ENCODE measurements at places on chromosomes 5 and 9. TPM values are rescaled to one million over a fixed set of nuclear protein-coding genes. Genes with fewer than 3 reads are reported as not detected.

GRCh38 chr9:116644091-116644688 is 42.9 kb upstream of the TRIM32 start:
- DNase-seq = no peak

- DNase-seq = peak; percentile 41
Observed at GRCh38 chr9:127180457-127181314, 58.3 kb upstream of the ANGPTL2 start.

DNA sequence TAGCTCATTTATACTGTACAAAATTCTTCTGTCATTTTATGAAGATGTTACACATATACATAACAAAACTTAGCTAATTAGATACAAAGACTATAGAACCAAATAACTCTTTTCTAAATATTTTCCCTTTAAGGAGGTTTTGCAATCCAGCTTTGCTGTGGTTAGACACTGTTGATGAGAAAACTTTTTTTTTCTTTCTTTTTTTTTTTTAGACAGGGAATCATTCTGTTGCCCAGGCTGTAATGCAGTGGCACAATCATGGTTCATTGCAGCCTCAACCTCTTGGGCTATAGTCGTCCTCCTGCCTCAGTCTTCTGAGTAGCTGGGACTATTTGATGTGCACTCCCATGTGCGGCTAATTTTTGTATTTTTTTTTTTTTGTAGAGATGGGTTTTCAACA is 38.5 kb upstream of the CDKN2B start:
- DNase-seq = no peak

GRCh38 chr9:17744786-17745185 is 165.9 kb downstream of the SH3GL2 start:
- DNase-seq = no peak

DNA sequence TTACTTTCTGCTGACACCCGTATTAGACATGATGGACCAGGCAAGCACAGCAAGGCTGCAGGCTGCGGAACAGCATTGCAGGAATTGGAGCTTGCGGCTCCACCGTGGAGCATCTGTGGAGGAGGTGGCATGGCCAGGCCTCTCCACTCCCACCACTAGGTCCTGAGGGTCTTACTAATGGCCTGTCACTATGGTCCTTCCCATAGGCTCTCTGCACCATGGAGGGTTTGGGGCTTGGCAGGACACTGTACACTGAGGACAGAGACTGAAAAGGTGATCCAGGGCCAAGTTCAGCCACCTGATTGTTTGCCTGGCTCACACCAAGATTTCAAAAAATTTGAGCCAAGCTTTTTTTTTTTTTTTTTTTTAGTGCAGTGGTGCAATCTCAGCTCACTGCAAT is 14.3 kb upstream of the ZBTB43 start:
- DNase-seq = no peak

DNA sequence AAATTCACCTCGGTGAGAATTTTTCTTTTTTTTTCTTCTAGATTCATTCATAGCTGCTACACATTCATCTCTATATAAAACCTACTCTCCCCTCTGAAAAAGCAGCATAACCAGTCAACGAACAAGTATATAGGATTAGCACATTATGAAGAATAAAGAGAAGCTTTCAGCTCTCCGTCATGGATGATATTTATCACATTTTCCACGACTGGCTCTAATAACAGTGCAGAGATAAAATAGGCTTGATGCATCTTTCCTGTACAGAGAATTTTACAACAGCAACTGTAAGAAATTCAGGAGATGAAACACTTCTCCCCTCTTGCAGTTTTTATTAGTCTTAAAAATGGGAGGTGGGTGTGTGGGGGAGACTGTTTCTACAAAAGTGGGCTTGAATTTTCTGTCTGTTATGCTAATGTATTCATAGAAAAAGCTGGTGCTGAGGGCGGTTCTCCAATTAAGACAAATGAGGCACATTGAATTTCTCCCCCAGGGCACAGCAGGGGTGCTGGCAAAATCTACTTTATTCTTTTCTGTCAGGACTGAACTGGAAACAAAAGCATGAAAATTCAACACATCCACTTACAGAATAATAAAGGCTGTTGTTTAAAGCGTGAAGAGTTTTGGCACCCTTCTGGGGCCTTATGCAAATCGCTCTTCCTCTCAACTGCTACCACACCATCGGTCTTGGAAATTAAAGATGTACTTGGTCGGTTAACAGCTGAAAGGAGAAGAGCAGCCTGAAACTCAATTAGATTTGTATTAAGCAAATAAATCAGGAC is 233.9 kb upstream of the ZNF608 start:
- DNase-seq = no peak

The HNRNPA0 gene
- total RNA-seq = 34.7 TPM

Data from ureter (tissue), 1 donor.